Activated T-helper 1 cell treated with anti-CD3 and anti-CD28 coated beads, Interleukin-2, amount 50 U/mL, for 16 hours (primary cell): ENCODE measurements at places on chromosomes 13 and 19.

DNA sequence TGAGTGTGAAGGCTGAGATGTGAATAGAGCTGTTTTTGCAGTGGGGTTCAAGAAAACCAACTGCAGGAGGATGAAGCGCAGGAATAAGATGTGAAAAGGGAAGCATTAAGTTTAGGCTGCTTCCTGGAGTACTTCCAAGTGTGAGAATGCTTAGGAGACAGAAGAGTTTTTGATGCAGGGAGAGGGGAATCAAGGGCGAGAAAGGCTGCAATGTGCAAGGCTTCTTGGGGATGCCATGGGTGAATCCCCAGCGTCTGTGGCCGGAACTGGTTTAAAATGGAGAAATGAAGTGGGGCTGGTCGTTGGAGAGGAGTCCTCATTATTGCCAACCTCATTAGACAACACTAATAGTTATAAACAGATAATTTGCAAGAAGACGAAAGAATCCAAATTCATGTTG is 764.9 kb downstream of the LIG4 start:
- DNase-seq, result no peak

DNA sequence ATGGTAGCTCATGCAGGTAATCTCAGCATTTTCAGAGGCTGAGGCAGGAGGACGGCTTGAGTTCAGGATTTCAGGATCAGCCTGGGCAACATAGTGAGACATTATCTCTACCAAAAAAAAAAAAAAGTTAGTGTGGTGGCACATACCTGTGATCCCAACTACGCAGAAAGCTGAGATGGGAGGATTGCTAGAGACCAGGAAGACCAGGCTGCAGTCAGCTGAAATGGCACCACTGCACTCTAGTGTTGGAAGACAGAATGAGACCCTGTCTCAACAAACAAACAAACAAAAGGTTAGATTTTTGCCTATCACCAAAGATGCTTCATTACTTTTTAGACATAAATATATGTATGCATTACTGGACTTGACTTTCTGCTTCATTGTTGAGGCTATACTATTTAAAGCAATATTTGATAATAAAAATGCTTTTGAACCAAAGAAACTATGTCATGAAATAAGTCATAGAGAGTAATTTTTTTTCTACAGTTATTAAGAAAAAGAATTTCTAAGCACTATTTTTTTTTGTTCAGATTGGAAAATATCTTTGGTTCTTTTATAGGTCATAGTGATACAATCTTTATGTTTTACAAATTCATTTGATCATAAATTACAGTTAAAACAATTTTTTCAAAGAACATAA is 1180.1 kb upstream of the ATXN8OS start:
- no peak for DNase-seq

GRCh38 chr13:88263808-88264207 is 592.6 kb downstream of the SLITRK5 start:
- no peak for DNase-seq

- DNase-seq, result no peak
These were observed 26.0 kb upstream of the GARRE1 start for GRCh38 chr19:34228347-34228746.

GRCh38 chr13:76329004-76329403 is 557.2 kb downstream of the KCTD12 start:
- no peak for DNase-seq

DNA sequence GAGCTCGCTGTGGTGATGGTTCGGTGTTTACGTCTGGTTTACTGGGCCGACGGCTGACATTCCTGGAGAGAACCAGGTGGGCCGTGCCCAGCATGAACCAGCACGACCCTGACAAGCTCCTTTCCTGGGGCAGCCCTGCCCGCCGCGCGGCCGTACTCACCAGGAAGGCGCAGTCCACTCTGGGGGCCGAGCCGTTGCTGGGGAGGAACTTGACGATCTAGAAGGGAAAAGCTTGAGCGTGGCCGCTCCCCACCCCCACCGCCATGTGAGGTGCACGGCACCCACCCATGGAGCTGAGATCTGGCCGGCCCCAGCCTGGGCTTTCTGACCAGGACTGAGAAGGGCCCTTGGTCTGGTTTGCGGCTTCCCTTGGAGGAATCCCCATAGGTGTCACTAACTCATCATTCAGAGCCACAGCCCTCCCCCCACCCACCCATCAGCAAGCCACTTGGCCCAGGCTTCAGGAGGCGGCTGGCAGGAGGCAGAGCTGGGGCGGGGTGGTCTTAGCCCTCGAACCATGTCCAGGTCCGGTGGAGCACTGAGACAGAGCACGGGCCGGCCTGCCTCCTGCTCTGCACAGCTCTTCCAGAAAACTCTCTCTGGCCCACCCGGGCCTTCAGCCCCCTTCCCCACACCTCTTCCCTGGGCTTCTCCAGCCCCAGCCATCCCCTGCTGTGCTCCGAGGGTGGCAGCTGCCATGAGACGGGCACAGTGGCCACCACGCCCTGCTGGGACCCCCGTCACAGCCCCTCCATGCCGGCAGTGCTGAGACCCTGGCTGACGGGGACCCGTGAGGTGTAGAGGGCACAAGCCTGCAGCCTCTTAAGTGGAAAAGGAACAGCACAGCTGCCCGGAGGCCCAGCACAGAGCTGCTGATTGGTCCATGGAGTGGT is 6.2 kb downstream of the ATP4B start:
- DNase-seq, result no peak

- no peak for DNase-seq
These were observed 60.6 kb downstream of the LNX2 start for GRCh38 chr13:27559719-27560118.

DNA sequence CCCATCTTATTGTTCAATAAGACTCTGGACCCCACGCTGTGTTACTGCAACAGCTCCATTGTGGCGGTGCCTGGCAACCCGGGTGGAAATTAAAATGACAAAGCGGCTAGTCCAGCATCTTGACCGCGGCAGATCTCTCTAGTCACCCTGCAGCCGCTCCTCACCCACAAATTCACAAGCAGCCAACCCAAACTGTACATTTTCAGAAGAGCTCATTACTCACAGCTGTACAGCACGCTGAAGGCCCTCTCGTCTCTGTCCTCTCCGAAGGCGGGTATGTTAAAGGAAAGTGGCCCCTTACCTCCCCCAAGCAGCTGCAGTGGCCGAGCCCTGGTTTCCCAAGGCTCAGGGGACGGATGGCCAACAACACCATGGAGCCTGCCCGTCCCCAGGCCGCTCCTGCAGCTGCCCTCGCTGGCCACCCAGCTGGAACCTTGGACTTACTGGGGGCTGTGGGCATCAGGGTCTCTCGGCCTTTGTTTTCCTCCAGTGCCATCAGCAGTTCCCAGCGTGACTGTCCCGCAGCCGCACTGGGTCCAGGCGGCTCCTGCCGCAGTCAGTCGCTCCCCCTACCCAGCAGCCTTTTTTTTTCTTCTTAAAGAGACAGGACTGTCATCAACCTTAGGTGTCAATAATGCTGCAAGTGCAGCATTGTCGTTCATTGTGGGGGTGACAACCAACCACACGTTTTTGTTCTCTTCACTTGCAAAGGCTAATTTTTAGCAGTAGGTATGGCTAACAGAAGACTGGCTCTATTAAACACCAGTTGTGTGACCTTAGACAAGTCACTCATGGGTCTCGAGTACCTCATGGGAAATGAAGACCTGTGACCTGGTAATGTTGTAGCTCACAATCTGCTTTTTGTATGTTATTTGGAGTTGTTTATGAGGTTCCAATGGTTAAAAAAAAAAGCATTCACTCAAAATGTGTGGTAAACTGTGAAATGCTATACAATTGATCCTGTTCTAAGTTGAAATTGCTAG is at the start of gene SACS:
SACS (minus strand) TSS at position 532 of the 983 bp plus-strand sequence. CDS start 22,463 bp downstream, outside the sequence.
- no peak for DNase-seq
